HCT116 (cell line): ENCODE measurements at places on chromosomes 6 and 20.

DNA sequence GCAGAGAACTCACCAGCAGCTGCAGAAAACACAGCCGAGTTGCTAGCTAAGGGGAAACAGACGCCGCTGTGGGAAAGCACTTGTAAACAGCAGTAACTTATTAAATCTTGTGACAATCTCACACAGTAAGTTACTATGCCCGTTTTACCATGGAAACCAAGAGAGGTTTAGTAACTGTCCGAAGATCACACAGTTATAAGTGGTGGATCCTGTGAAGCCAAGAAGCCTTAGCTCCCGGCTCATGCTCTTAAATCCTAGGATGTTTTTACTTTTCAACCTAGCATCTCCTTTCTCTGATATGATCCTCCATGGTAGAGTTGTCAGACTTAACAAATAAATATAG, 1.5 kb upstream of the SULF2 start:
- no peaks in the 10 kb centered on the region for H3K36me3 ChIP-seq
- no peak for DNase-seq
- no peak overlapping the region for H3K27ac ChIP-seq

DNA sequence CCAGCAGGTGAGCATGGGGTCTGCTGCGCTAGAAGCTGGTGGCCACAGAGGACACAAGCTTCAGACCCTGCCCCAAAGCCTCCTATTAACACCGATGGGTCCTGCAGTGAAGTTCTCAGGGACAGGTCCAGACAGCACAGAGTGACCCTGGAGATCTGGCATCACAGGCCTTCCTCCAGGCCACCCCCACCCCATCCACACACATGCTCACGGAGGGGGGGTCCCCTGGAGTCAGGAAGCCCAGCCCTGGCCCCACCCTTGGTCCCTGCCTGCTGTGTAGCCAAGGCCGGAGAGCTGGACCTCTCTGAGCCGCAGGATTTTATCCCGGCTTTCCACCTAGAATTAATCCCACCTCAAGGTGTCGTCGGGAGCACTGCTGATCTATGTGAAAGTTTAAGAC, 167.3 kb downstream of the TAF4 start:
- H3K27me3 ChIP-seq, result peaks cover 5% of the 10 kb centered on the region; the same call in 1 of the 2 replicates
- no peak overlapping the region for H3K27ac ChIP-seq
- no peaks in the 10 kb centered on the region for H3K36me3 ChIP-seq
- no peaks in the 10 kb centered on the region for H3K4me1 ChIP-seq

- H3K27ac ChIP-seq, result no peak overlapping the region
- H3K36me3 ChIP-seq, result no peaks in the 10 kb centered on the region
- no peak overlapping the region for H3K4me3 ChIP-seq
- H3K4me1 ChIP-seq, result no peaks in the 10 kb centered on the region
- no peaks in the 10 kb centered on the region for H3K27me3 ChIP-seq
- DNase-seq, result no peak
Measured at GRCh38 chr20:40343390-40343789, 345.6 kb downstream of the MAFB start.

DNA sequence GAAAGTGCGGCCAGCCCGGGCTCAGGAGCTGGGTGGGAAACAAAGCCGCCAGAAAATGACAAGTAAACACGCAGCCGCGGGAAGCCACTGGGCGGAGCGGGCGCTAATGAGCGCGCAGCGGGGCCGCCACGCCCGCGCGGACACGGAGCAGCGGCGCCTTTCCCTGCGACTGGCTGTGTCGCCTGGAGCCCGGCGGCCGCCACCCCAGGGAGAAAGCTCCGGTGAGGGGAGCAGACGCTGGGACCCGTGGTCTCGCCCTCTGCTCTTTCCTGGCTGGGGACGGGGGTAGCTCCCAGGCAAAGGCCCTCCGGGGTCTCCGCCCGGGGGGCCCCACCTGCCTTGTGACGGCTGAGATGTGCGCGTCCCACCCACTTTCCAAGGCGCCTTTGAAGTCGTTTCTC, 54.9 kb downstream of the PRR18 start:
- H3K27me3 ChIP-seq, result no peaks in the 10 kb centered on the region
- DNase-seq, result no peak
- no peaks in the 10 kb centered on the region for H3K36me3 ChIP-seq
- no peak overlapping the region for H3K4me3 ChIP-seq
- H3K4me1 ChIP-seq, result peaks cover 8% of the 10 kb centered on the region
- H3K27ac ChIP-seq, result no peak overlapping the region

GRCh38 chr6:148345578-148345977, 2.9 kb downstream of the SASH1 start:
- H3K36me3 ChIP-seq, result no peaks in the 10 kb centered on the region
- H3K27ac ChIP-seq, result no peak overlapping the region
- no peaks in the 10 kb centered on the region for H3K27me3 ChIP-seq
- DNase-seq, result no peak
- no peak overlapping the region for H3K4me3 ChIP-seq
- peaks cover 13% of the 10 kb centered on the region for H3K4me1 ChIP-seq

GRCh38 chr20:3134151-3134550, 25.5 kb downstream of the FASTKD5 start:
- H3K27me3 ChIP-seq, result no peaks in the 10 kb centered on the region
- H3K4me3 ChIP-seq, result no peak overlapping the region
- no peak for DNase-seq
- no peaks in the 10 kb centered on the region for H3K4me1 ChIP-seq

- no peaks in the 10 kb centered on the region for H3K4me1 ChIP-seq
- no peak for DNase-seq
- no peak overlapping the region for H3K27ac ChIP-seq
- no peaks in the 10 kb centered on the region for H3K36me3 ChIP-seq
- H3K27me3 ChIP-seq, result no peaks in the 10 kb centered on the region
- no peak overlapping the region for H3K4me3 ChIP-seq
Measured at GRCh38 chr6:5529015-5529414, 267.7 kb downstream of the FARS2 start.

DNA sequence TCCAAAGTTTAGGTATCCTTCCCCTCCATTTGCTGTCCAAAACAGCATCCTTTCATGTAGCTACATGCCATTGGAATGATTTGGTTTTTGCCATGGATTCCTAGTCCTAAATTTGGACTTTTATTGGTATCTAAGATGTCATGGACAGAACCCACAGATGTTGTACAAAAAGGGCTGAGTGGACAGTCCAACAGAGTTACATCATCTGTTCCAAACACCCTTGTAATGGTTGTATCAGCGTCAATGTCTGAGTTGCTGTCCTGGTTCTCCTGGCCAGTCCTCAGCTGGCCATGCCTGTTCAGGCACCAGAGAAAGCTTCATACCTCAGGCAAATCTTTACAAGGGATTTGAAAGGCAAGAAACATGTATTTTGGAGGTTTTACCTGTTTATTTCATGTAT, 191.3 kb downstream of the ESR1 start:
- no peak for DNase-seq
- 0 out of 2 replicates have a peak, but pooled peaks cover 4% of the 10 kb centered on the region for H3K4me1 ChIP-seq
- no peaks in the 10 kb centered on the region for H3K36me3 ChIP-seq
- H3K27ac ChIP-seq, result no peak overlapping the region
- no peak overlapping the region for H3K4me3 ChIP-seq

DNA sequence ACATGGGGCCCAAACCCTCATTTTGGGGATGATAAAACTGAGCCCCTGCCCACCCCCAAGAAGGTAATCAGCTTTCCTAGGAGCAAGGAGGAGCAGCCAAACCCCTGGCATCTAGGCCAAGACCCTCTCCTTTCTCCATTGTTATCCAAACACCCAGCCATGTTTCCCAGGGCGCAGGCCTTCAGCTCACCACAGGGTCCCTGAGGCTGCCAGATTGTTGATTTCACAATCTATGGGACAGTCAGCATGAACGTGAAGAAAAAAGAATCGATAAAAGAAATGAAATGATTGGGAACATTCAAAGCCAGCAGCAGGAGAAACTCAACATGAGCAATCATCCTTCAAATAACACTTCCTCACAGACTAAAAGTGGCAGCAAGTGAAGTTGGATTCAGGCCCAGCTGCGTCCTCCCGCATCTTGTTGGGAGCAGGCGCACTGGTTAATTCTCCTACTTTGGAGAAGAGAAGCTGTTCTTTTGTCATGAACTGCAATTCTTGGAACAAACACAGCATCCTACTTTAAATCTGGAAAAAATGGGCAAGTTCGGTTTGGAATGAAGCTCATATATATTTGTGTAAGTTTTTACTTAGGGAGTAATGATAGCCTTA, 241.8 kb upstream of the PRDM1 start:
- H3K36me3 ChIP-seq, result no peaks in the 10 kb centered on the region
- no peaks in the 10 kb centered on the region for H3K4me1 ChIP-seq
- no peaks in the 10 kb centered on the region for H3K27me3 ChIP-seq
- DNase-seq, result no peak
